Ovary (tissue), 10 donors: ENCODE measurements at places on chromosomes 11 and 22. TPM values are rescaled to one million over a fixed set of nuclear protein-coding genes. Genes with fewer than 3 reads are reported as not detected.
A peak's percentile ranks its signal among the peaks of the same experiment; 100 is the strongest.

GRCh38 chr11:2945031-2945756 is 16.0 kb upstream of the PHLDA2 start:
- DNase-seq: peak; percentile 93

GRCh38 chr22:36201630-36202319 is at the start of gene APOL4:
Gene APOL4 (minus strand): TSS chr22:36201809. CDS start chr22:36201734, 75 bp downstream.
- peak; percentile 89 for DNase-seq

GRCh38 chr11:95788921-95789505 is 569 bp downstream of the FAM76B start:
- DNase-seq: no peak

GRCh38 chr11:1869427-1870325 is 16.8 kb downstream of the LSP1 start:
- DNase-seq: no peak

- no peak for DNase-seq
These were observed 7.8 kb upstream of the TMPRSS13 start for GRCh38 chr11:117936973-117937372.

GRCh38 chr11:80626721-80627120 is 1185.9 kb upstream of the TENM4 start:
- DNase-seq: no peak

- DNase-seq: no peak
These were observed 29.2 kb downstream of the NF2 start for GRCh38 chr22:29632672-29633071.

DNA sequence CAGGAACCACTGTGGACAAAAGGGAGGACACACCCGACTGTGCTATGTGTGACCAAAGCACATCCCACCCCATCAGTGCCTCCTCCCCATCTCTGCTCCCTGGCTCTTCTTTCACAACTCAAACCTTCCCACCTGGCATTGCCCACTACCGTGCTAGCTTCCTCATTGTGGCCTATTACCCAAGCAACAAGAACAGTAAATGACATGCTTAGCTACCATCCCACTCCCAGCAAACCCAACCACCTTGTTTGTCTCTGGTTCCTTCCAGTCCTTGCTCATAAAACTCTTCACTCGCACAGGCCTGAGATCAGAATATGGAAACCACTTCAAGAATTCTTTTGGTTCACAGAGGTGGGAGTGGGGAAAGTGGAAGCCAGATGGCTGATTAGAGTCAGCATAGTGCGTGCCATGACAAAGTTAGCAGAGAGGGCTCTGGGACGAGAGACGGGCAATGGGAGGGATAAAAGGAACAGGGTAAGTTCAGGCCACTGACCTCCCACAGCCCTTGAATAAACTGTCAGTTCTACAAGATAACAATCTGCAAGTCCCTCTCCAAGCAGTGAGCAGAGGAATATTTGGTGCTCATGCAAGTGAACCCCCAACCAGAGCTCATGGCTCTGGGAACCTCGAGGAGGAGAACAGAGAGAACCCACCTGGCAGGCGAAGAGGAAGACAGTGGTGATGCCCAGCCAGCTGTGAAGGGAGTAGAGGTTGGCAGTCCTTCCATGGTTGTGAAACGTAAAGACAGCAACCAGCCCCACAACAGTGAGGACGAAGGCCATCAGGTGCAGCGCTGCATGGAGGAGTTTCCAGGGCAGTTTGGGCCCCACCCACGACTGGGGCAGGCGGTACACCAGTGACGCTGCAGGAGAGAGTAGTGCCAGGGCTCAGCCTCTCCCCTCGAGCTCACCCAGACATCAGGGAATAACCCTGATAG is 8.3 kb downstream of the CYB561A3 start:
- no peak for DNase-seq

DNA sequence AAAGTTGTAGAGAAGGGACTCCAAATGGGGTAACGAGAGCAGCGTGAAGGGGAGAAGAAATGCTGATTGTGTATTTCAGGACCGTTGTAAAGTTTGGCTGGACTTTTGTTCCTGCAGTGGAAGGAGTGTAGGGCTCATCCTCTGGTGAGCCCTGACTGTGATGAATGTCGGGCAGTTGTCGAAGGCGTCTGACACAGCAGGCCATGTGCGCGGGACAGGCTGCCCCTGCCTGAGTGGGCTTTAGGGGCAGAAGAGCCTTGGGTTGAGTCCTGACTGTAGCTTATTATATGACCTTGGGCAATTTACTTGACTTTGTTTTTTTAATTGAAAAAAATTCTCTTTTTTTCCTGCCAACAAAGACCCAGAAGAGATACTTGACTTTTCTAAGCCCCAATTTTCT is 3.1 kb downstream of the TRMU start:
- DNase-seq: no peak

DNA sequence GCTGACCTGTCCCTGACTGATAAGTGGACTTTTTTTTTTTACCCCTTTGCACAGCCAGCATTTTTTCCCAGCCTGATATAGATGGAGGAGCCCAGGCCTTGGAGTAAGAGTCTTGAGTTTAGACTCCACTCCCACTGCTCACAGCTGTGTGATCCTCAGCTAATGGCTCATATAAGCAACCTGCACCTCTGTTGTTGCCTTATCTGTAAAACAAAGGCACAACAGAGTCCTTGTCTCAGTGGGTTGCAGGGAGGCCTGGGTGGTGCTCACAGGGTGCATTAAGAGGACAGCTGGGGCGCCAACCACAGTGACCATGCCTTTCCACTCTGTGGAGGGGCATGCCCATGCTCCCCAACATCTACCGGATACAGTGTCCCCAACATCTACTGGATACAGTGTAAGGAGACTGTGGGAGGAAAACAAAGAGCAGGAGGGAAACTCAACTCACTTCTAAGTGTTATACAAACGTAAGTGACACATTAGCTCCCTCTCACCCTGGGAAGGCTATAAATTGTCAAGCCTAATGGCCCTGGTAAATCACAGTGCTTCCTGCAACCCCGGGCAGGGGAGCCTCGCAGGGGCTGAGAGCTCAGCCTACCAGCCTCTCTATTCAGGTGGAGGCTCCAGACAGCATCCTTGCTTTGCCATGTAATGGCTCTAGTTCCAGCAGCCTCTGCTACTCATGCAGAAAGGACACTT is 109.5 kb downstream of the TENM4 start:
- no peak for DNase-seq

- no peak for DNase-seq
These were observed 687.8 kb downstream of the KCNA4 start for GRCh38 chr11:29328961-29329441.

- DNase-seq: no peak
These were observed 184.0 kb upstream of the GUCY1A2 start for GRCh38 chr11:107202241-107202640.

- no peak for DNase-seq
These were observed 3.0 kb upstream of the OR9G4 start for GRCh38 chr11:56751480-56751879.

- no peak for DNase-seq
These were observed 33.9 kb upstream of the GAB2 start for GRCh38 chr11:78451371-78452150.

GRCh38 chr11:7353100-7353499 is 101.4 kb downstream of the SYT9 start:
- DNase-seq: no peak

GRCh38 chr22:44263547-44263946 is 49.2 kb downstream of the SHISAL1 start:
- no peak for DNase-seq

DNA sequence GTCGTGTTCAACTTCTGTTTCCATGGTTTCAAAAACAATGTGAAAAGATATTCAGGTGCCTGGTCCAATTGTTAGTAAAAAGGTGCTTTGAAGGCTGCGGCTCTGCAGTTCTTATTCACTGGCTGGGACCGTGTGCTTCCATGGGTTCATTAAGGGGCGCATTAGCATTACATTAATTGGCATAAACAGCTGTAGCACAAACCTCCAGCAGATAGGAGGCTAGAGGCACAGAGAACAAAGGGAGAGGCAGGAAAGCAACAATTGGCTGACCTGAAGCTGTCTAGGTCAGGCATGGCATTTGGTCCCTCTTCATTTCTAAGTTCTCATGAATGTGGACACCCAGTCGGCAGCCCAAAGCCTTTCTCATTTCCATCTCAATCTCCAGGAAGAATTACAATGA is 16.6 kb downstream of the PAK1 start:
- DNase-seq: no peak

GRCh38 chr22:33766091-33766490 is 154.2 kb downstream of the LARGE1 start:
- DNase-seq: no peak

DNA sequence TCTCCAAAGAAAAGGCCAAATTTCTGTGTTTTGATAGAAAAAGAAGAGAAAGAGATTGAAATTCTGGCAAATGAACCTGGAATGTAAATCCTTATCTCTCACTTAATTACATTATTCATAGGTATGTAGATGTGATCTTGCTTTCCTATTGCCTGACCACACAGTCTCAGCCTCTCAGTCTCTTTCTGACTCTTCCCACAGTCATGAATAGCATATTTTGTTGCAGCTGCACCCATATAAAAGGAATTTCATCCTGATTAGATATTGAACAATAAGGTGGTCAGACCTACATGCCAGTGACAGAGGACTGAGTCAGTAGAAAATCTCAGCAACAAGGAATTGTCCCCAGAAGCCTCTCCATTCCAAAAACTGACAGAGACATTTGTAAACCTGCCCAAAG is 62.9 kb upstream of the LRRC4C start:
- DNase-seq: no peak

The SLC1A2 gene
- 0.15 TPM for polyA plus RNA-seq

The HMGXB4 gene
- polyA plus RNA-seq: 18.5 TPM

The CHRM4 gene
- polyA plus RNA-seq: 0.16 TPM

The LRRC4C gene
- polyA plus RNA-seq: 0.31 TPM
